ENCODE measurements at places on chromosomes 5 and 9. TPM values are rescaled to one million over a fixed set of nuclear protein-coding genes. Genes with fewer than 3 reads are reported as not detected.

The NR6A1 gene
- 0.85 TPM for total RNA-seq

The IZUMO3 gene
- total RNA-seq = not detected

The OBP2B gene
- total RNA-seq = not detected

The RMI1 gene
- 4.6 TPM for total RNA-seq

The DYNC2I2 gene
- 25.6 TPM for total RNA-seq

The LARP1 gene
- 126 TPM for total RNA-seq

The PCSK5 gene
- 7.6 TPM for total RNA-seq

The PCAT7 gene
- not detected for total RNA-seq

The CDC26 gene
- 39.1 TPM for total RNA-seq

The PDCD1LG2 gene
- 2.3 TPM for total RNA-seq

The MYORG gene
- total RNA-seq = 4.6 TPM

DNA sequence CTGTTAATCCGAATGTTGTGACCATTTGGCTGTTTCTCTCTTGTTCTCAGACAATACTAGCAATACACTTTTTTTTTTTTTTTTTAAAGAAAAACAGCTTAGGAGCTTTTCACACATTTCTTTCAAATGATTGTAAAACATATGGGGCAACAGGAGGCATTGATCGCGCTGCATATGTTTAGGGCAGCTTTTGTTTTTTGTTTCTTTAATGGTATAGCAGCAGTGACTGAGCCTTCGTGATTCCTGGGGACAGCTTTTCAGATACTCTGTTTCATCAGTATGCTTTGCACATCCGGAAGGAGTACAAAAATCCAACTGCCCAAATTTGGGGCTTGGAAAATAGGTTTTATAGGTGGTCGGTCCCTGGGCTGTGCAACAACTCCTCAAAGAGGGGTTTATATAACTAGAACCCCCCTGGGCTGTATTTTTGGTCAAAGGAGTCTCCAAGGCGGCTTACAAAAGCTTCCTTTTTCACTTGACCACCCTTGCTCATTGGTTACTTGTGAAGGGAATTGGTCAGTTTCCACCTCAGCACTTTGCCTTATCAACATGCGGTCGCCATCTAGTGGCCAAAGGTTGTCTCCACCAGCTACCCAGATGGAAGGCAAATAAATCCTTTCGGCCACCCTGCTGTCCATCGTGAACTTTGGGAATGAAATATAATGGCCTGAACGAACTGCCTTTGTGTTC lies 91.8 kb downstream of the PDE6A start:
- DNase-seq = peak; percentile 90

DNA sequence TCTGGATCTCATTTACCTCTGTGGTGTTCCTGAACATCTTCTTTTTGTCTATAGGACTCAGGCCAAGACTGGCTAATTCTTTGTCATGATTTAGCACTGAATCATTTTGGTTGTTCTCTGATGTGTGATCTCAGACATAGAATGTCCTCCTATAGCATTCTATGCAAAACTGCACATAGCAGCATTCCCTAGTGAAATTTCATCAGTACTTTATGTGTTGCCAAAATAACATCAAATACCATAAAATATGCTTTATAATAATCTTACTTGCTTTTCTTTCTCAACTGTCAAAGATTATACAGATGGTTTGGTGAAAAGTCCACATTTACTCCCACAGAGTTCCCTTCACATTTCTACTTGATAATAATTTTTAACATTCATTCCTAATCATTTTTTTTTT lies 115.7 kb upstream of the MPDZ start:
- DNase-seq = no peak

GRCh38 chr9:25990376-25990775 lies 312.1 kb upstream of the TUSC1 start:
- DNase-seq = no peak

DNA sequence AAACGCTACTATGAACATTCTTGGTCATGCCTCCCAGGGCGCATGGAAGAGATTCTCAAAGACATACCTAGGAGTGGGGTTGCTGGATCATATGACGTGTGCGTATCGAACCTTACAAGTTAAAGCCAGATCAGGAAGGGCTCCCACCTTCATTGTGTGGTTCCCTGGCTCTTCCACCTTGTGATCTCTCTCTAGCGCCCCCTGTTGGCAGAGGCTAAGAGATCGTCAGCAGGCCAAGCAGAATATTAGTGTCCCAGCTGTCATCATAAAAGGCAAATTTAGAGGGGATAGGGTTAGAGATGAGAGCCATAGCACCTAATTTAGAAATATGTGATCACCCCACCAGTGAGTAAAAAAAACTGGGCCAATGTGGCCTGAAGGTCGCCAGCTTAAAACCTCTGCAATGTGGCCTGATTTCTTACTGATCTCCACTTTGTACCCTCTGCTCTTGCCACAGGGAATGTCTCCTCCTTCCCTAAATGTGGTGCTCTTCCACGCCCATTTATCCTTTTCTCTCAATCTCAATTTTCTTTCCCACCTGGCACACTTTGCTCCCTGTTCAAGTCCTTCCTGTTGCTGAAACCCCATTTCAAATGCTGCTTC lies 91.7 kb upstream of the SHB start:
- peak; percentile 57 for DNase-seq

- no peak for DNase-seq
These were observed 43.9 kb downstream of the HACD4 start for GRCh38 chr9:20987521-20987920.

DNA sequence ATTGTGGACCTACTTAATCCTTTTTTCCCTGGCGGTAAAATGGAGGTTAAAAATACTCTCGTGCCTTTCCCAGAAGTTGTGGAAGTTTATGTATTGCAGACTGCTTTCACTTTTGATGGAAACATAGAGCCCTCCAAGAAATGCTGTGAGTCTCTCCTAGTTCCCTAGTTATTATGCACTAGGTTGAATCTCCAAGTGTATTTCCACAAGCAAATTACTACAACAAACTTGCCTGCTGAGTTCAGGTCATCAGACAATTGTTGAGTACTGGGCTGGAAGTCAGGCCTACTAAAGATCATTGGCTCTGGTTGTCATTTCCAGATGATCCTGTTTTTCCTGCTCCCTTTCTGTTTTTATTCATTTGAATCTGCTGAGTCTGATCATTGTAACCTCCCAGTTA lies 104.1 kb downstream of the CD180 start:
- no peak for DNase-seq

DNA sequence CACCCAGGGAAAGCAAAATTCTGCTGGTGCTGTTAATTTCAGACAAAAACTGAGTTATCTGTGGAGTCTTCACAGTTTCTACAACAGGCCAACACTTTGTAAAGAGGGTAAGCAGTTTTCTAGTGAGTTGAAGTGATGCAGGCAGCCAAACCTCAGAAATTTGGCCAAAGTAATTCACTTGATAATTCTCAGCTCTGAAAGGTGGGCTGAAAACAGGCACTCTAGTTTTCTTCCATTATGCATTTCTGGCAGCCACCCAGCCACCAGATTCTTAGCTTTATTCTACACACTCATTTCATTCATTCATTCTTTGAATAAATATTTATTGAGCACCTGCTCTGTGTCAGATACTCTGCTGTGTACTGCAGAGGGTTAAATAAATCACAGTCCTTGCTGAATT lies 184.2 kb downstream of the RAB3C start:
- no peak for DNase-seq

GRCh38 chr9:86732514-86733171 lies 214.7 kb downstream of the GAS1 start:
- peak; percentile 46 for DNase-seq

GRCh38 chr5:17727098-17727497 lies 92.8 kb downstream of the TAF11L14 start:
- no peak for DNase-seq

DNA sequence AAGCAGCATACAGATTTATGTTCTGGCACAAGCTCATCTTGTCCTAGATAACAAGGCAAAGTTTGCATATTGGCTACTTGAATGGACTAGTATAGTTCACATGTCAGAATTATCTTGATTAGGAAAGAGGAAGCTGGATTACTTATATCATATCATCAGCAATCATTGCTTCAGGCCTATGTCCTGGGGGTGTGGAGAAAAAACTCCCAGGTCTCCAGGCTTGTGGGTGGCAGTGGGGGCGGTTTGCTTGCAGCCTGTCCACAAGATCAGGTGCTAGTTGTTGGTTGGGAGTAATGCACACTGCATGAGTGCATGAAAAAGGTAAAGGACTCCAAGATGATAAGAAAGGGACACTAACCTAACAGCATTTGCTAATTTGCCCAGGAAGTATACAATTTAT lies 326.4 kb upstream of the PDE4D start:
- no peak for DNase-seq

GRCh38 chr9:2386566-2386965 lies 235.0 kb upstream of the VLDLR start:
- no peak for DNase-seq

GRCh38 chr5:16690243-16690852 lies 73.6 kb upstream of the RETREG1 start:
- DNase-seq = no peak

GRCh38 chr9:9478741-9479140 lies 1134.1 kb downstream of the PTPRD start:
- DNase-seq = no peak

- no peak for DNase-seq
These were observed 441.5 kb downstream of the RASEF start for GRCh38 chr9:82621447-82621846.

DNA sequence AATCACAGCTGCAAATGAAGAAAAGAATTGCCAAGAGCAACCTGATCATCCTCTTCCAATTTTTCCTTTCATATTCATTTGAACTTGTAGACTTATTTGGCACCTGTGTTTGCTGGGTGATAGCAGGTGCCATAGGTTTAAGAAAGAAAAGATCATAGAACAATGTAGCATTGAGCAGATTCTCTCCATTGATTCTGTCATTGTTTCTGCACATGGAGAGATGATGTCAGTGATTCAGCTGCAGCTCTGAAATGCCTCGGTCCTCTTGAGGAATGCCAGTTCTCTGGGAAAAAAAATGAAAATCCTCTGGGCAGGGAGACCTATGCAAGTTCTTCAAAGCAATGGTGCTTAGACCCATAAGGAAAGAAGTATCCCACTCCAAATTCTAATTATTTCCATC lies 418.1 kb upstream of the KLF4 start:
- no peak for DNase-seq

- DNase-seq = peak; percentile 89
These were observed 43.1 kb upstream of the RXRA start for GRCh38 chr9:134283111-134283515.

DNA sequence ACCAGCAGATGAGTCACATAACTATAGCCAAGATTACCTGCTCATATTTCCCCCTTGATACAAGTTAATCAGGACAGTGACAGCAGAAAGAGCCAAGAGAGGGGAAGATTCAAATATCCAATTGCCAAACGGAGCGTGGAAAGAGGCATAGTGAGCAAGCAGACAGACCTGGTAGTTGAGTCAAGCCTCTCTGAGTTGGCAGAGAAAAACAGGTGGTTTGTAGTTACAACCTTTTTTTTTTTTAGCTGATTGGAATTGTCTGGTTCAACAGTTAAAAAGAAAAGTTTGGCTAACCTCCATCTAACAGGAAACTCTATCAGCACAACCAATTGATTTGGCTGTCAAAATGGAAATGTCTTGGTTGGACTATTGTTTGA lies 272.1 kb downstream of the TLE1 start:
- DNase-seq = no peak

DNA sequence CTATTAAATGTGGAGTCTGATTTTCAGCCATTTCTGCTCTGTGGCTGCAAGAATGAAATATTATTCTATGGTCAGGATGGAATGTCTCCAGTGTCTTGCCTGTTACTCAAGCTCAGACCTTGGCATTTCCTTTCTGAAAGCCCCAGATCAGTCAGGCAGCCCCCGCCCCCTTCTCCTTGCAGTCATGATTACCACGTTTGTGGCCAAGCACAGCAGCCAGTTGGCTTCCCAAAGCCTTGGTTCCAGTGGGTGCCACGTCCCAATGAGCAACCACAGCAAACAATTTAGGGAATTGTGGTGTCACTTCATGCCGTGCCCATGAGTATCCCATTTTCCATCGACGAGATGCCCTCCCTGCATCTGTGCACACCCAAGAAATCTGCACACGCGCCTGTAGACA lies 9.7 kb upstream of the OBP2A start:
- no peak for DNase-seq

DNA sequence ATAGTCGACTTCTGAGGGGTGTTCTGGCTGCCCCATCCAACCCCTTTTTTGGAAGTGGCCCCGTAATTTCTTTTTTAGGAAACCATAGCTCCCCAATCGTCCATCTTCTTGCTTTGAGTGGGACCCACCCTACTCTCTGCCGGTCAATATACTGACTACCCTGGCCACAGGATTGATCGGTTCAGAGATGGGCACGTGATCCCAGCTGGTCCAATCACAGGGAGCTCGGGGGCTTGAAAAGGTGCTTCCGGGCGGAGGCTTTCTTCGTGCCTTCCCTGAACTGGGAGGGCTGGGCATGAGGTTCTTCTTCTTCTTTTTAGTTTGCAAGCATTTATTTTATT lies 78.7 kb upstream of the SH3PXD2B start:
- no peak for DNase-seq

DNA sequence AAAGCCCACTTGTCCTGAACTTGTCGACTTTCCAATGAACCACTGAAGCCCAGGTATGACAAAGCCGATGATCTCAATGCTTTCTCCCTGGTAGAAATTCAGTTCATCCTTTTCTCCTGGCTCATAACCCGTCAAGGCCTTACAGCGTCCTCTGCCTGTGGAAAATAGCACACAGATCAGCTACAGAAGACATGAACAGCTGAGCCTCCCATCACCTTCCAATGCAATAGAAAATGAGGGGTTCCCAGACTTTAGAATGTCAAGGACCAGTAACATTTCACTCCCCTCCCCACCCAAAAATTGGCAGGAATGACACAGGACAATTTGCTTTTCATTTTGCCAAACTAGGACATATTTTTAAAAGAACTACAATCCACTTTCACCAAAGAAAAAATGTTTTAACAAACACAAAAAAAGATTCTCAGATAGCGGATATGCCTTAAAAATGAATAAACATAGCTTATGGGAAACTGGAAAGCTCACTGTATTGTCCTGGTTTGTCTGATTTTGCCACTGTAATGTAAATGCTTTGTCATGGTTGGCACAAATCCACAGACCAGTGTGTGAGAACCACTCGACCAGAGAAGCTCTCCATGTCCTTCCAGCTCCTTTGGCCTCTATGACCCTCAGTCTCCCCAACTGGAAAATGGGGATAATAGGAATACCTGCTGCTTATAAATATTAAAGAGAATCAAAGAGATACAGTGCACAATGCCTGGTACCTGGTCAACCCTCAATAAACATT lies 24.4 kb downstream of the SH3TC2 start:
- DNase-seq = no peak

DNA sequence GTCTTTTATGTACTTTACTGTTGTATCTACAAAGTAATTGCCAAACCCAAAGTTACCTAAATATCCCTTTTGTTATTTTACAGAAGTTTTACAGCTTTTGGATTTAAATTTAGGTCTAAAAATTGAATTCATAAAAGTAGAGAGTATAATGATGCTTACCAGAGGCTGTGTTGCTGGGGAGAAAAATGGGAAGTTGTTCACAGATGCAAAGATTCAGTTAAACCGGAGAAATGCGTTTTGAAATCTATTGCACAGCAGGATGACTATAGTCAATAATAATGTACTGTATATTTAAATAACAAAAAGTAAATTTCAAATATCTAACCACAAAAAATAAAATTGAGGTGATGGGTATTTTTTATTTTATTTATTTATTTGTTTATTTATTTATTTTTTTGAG lies 2.6 kb upstream of the ANKRD18A start:
- DNase-seq = no peak

- peak; percentile 80 for DNase-seq
These were observed 44.1 kb upstream of the STXBP1 start for GRCh38 chr9:127567730-127568617.

All from right cardiac atrium (tissue), 5 donors.